ENCODE measurements at places on chromosomes 2 and 18.
A peak's percentile ranks its signal among the peaks of the same experiment; 100 is the strongest.

DNA sequence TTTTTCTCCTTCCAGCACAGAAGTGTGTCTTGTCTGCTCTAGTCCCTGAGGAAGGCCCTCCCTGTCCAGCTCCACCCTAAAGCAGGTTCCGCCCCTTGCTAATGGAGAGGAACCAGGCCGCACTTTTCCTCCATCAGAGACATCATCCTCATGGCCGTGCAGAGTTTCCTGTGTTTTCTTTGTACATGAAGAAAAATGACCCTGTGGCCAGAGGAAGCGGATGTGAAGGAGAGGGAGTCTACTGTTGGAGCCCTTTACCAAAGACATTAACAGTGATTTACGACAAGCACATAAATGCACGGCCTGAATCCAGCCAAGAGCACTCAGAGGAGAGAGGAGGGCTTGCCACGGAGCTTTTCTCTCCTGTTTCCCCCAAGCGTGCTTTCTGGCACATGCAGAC, 109.5 kb downstream of the RNF144A start:
- peak; percentile 58 for DNase-seq

- DNase-seq: no peak
Measured at GRCh38 chr18:68340606-68341005, 374.3 kb downstream of the TMX3 start.

DNA sequence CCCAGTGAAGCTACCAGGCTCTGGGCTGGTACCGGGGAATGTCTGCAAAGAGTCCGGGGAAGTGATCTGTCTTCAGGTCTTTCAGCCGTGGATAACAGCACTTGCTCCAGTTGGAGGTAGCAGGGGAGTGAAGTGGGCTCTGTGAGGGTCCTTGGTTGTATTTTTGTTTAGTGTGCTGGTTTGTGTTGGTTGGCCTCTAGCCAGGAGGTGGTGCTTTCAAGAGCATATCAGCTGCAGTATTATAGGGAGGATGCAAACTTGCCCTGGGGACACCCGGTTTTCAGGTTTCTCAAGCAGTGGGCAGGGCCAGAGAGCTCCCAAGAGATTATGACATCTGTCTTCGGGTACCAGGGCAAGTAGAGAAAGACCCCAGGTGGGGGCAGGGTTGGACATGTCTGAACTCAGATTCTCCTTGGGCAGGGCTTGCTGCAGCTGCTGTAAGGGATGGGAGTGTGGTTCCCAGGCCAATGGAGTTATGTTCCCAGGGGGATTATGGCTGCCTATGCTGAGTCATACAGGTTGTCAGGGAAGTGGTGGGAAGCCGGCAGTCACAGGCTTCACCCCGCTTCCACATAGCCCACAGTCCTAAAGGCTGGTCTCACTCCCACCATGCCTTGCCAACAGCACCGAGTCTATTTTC, 34.4 kb downstream of the ACAA2 start:
- no peak for DNase-seq

DNA sequence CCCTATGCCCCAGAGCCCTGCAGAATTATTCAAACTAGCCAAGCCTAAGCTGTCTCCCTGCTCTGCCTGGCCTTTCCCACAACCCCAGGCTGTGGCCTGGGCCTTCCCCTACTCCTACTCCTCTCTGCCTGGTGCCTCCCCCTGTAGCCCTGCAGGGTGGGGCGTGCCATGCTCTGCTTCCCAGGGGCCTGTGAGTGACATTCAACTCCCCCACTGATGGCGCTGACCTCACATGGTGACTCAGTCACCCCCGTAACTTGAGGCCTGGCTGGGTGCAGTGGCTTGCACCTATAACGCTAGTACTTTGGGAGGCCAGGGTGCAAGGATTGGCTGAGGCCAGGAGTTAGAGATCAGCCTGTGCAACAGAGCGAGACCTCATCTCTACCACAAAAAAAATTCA, 60.6 kb downstream of the KIF1A start:
- no peak for DNase-seq

DNA sequence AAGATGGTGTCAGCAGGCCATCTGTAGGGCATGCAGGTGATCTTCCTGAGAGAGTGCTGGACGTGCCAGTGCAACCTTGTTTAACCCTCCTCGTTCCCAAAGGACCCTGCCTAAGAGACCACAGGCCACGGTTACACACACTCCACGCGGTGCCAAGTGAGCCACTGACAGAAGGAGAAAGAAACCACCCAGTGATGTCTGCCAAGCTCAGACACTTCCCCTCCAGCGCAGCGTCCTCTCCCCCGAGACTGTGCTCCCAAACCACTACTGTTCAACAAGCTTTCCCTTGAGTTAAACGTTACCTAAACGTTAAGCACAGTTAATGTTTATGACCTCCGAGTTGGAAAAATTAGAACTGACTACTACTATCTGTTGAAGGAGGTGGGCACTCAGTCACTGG, 119.1 kb upstream of the NCK2 start:
- DNase-seq: no peak

- no peak for DNase-seq
Measured at GRCh38 chr2:127608061-127609030, 37.6 kb upstream of the GPR17 start.

GRCh38 chr18:75586130-75586889, 158.8 kb upstream of the SMIM21 start:
- DNase-seq: no peak

GRCh38 chr2:234459401-234460009, 37.4 kb downstream of the ARL4C start:
- DNase-seq: no peak

DNA sequence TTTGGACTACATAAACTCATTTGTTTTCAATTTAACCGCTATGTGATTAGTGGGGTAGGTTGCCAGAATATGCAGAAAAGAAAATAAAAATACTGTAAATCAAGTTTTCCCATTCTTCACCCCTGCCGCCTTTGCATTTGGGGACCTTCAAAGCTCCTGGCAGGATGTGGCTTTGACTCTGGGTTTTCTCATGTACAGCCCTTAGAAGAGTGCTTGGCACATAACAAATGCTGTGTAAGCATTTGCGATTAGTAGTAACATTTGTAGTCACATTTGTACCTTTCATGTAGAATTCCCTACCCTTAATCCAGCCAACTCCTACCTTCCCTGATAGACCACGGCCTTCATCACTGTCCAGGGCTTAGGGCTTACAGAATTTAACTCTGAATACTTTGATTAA, 262.6 kb downstream of the MREG start:
- no peak for DNase-seq

DNA sequence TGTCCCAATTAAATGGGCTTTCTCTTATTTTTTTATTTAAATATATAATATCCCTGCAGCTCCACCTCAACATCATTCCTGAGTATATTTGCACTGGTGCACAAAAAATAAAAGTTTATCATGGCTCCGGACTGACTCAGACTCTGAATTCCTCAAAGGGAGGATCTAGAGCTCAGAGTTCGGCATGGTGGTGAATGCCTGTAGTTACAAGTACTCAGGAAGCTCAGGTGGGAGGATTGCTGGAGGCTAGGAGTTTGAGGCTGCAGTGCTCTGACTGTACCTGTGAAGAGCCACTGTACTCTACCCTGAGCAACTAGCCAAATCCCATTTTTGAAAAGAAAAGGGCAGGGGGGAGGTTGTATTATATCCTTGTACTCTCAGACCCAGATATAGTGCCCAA, 52.8 kb upstream of the NRXN1 start:
- DNase-seq: no peak

DNA sequence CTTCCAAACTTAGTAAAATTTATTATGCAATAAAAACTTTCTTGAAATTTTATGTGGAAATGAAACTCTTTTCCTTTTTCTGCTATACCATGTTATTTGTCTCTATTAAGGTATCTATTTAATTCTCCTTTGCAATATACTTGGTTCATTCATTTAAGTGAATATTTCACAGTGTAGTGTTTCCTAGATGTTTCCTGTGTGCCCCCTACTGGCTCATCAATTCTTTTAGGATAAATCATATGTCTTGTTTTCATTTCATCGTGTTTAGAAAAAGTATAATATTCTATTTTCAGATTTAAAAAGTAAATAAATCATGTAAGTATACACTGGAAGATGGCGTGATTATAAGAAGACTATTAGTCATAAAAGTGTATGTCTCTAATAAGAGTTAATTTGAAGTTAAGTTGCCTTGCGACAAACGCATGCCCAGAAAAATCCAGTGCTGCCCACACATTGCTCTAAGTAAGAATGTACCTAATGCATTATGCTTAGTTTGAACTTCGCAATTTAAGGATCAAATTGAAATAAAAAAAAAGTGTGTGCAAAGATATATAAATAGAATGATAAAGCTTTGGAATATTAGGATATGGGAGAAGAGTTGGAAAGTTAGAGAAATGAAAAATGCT, 525.4 kb downstream of the KCNJ3 start:
- DNase-seq: peak; percentile 12

DNA sequence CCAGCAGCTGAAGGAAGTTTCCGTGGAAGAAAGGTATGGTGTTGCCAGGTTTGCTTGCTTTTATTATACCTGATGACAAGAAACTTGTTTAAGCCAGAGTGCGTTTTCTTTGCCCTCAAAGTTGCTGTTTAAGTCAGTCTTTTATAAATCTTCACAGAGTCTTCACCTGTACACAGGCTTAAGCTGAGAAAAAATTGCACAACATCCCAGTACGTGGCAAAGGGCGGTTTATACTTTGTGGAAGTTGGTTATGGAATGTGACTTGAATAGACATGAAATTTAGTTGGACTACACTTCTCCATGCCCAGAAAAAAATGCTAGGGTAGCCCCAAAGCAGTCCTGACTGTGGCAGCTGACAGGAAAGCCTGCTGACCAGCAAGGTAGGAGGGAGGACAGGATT, 121.5 kb downstream of the RTN4 start:
- DNase-seq: no peak

DNA sequence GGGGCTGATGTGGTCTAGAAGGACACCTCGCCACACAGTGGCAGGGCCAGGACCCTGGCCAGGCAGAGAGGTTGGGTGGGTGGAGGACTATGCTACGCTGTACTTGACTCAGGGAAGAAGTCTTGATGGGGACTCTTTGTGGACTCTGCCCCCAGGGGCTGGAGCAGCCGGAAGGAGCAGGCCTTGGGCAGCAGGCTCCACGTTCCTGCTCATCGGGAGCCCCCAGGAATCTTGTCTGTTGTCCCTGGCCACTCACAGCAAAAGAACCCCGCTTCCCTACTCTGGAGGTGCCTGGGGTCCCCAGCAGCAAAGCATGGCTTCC, 79.0 kb downstream of the POLR1A start:
- DNase-seq: no peak

GRCh38 chr2:183125659-183126341, 1.6 kb downstream of the NUP35 start:
- no peak for DNase-seq

GRCh38 chr2:108580050-108580449, 45.8 kb downstream of the LIMS1 start:
- DNase-seq: no peak

GRCh38 chr2:40101131-40101575, 322.1 kb upstream of the THUMPD2 start:
- DNase-seq: no peak

DNA sequence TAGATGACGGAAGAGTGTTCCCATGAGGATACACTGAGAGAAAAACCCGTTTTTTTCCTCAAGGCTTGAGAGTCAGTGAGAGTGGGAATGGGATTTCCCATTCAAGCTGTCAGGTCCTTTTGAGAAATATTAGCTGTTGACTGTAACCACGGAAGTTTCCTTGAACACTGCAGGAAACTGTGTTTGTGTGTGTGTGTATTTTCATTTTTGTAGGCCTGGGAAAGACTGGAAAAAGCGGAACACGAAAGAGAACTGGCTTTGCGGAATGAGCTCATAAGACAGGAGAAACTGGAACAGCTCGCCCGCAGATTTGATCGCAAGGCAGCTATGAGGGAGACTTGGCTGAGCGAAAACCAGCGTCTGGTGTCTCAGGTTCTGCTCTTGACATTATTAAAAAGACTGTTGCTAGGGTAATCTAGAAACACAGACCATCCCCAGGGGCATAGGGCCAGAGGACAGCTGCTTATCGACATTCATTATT, 98.8 kb upstream of the EML6 start:
- no peak for DNase-seq

- DNase-seq: no peak
Measured at GRCh38 chr2:16693854-16694253, 28.2 kb upstream of the CYRIA start.

GRCh38 chr2:200380833-200381542, 74.5 kb downstream of the SPATS2L start:
- no peak for DNase-seq

DNA sequence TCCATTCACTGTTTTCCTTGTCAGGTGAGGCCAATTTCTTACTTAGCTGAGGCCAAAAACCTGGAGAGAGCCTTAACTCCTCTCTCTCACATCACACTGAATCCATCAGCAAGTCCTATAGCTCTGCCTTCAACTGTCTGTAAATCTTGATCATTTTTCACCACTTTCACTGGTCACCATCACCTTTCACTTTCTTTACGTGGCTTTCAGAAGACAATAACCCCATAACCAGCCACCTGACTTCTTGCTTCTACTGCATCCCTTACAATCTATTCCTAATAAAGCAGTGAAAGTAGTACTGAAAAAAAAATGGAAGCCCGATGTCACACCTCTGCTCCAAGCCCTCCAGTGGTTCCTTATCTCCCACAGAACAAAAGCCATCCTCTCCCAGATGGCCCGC, 7.7 kb downstream of the LOXL3 start:
- DNase-seq: no peak

GRCh38 chr18:31677592-31677991, 6.8 kb downstream of the B4GALT6 start:
- no peak for DNase-seq

DNA sequence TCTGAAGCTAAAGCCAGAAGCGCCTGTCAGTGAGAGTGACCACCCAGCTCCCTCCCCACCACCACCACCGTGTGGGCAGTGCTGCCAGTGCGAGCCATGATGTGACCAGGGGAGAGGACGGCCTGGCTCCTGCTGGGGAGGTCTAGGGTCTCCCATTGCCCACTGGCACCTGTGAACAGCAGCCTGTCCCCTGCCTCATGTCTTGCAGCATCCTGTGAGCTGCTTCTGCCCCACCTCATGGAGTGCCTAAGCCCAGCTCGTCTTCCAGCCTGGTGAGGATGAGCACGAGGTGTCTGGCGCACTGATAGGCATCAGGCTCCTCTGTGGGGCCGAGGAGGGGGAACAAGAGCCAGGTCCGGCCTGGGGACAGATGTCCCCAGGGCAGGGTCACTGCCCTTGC, 61.4 kb downstream of the FAM168B start:
- no peak for DNase-seq

GRCh38 chr18:27378431-27379095, 193.5 kb upstream of the CHST9 start:
- DNase-seq: no peak

GRCh38 chr2:28583899-28584553, 88.2 kb downstream of the PLB1 start:
- DNase-seq: no peak
